GM23248 (cell line): ENCODE measurements at places on chromosomes 7 and 10.

DNA sequence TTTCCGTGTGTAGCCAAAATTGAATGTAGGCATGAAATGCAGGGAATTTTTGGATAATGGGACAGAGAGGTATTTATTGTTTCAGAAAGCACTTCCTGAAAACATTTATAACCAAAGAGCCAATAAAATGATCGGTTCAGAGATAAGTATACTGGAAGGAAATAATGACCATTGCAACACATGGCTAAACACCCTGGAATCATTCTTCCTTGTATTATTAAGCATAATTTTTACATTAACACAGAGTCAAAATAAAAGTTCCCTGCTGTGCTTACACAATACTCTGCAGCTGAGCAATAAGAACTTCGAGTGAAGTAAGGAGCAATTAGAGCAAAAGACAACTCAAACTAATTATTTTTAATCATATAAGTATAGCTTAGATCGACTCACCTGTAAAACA is 648.3 kb downstream of the TNS3 start:
- peak; percentile 71 for DNase-seq

DNA sequence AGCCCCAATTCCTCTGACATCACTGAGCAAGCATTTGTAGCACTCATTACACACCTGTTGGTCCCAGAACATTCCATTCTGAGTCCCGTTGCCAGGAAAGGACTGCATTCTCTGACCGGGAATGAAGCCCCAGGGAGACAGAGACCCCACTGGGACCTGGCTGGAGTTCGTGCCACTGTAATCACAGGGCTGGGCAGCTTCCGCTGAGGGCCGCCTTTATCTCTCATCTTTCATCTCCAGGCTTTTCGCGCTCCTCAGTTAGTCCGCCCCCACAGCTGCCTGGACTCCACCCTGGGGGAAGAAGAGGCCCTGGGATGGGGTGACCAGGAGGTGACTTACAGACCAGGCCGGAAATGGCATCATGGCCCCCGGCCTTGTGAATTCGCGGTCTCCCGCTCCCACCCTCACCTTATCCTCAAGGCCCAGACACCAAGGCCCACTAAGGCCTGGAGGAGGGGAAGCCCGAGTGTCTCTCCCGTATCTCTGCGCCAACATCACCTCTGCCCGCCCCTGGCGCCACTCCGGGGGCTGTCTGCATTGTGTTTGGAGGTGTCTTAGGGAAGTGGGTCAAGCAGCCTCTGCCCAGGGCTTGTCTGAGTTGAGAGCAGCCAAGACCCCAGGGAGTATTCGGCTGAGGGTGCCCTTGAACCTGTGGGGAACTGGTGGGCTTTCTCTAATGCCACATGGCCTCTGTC is 75.4 kb downstream of the PROSER2 start:
- no peak for DNase-seq

GRCh38 chr7:28041508-28042314 is 138.9 kb downstream of the JAZF1 start:
- peak; percentile 93 for DNase-seq

- no peak for DNase-seq
Measured at GRCh38 chr7:29454464-29454863, 109.2 kb upstream of the PRR15 start.

DNA sequence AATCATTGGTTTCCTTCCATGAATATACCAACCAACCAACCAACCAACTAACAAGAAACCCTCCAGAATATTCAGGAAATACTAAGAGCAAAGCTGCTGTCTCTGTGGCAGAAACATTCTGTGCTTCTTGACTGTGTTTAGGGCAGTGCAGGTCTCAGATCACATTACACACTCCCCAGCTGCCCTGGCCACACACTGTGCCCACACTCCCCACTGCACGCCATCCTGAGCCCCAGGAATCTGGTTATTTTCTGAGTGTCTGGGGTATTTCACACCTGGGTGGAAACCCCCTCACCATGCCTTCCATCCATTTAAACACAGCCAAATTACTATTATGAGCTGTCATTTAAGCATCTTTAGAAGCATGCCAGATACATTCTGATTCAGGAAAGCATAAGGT is 183.7 kb upstream of the ANK3 start:
- peak; percentile 3 for DNase-seq

DNA sequence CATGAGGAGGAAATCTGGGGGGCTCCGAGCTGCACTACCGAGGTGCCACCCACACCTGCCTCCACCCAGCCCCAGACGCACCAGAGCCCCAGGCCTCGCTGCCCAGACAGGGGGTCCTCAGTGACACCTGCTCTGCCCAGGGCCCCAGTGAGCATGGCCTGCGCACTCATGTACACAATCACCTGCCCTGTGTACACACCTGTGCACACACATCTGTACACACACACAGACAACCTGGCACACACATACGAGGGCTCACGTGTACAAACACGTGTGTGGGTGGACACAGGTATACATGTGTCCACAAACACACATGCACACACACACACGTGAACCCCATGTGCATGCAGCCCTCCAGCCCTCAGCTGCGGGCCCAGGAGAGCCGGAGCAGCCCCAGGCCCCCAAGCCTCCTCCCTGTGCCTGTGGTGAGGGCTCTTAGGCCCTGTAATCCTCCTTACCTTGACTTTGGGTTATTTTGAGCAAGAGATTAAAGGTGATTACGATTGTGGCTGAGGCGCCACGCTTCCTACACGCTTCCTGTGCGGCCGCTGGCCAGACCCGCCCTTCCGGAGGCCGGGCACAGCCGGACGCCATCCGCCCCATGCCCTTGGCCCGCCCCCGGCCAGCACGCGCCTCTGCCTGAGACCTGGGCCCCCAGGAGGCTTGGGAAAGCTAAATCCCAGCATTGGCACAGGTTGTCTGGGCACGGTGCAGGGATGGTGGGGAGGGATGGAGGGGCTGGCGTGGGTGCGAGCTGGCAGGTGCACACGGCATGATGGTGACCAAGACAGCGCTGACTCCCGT is 71.9 kb downstream of the ELFN1 start:
- no peak for DNase-seq

- DNase-seq: no peak
Measured at GRCh38 chr7:155032978-155033377, 30.1 kb upstream of the PAXIP1 start.

GRCh38 chr7:18109762-18110161 is 82.1 kb upstream of the PRPS1L1 start:
- no peak for DNase-seq

GRCh38 chr10:60175441-60175971 is 214.2 kb downstream of the ANK3 start:
- DNase-seq: peak; percentile 13

DNA sequence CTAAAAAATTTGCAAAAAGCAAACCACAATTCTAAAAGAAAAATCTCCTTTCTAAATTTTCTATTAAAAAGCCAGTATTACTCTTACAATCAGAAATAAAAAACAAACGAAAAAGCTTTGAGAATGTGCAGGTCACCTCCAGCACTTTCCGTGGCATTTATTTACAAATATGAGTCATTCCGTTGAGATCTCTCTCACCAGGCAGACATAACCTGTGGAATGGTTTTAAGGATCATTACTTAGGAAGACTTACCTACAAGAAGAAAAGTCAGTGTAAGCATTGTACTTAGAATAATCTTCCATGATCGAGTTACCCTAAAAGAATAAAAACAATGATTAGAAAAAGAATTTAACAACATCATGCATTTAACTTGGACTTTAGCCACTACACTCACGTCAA is 3.3 kb downstream of the SUN3 start:
- no peak for DNase-seq

DNA sequence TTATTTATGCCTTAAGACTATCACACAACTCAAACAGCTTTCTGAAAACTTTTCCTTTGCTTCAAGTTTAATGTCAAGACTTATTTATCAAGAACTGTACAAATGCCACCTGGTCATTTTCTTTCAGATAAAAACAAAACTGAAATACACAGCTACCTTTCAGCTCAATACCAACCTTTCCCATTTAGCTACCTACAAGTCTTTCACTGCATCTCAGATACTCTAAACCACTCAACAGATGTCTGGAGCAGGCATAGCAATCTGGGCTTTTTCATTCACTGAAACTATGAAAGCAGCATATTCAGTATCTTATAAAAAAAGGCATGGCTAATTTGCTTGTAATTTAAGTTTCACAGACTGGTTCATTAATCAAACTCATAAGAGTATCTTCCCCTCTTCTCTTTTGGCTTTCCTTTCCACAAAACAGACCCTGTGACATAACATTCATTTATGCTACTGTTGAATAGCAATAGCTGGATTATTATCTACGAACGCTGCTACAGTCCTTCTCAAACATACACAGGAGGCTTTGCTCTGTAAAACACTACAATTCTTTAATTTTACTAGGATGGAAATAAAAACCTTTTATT is 8.2 kb downstream of the TRA2A start:
- no peak for DNase-seq

- no peak for DNase-seq
Measured at GRCh38 chr7:119660080-119660479, 612.9 kb upstream of the KCND2 start.

- no peak for DNase-seq
Measured at GRCh38 chr10:129038522-129038921, 428.5 kb upstream of the MGMT start.

- peak; percentile 73 for DNase-seq
Measured at GRCh38 chr10:128875956-128876736, 590.9 kb upstream of the MGMT start.

GRCh38 chr10:106044503-106044902 is 1120.0 kb downstream of the SORCS1 start:
- no peak for DNase-seq

DNA sequence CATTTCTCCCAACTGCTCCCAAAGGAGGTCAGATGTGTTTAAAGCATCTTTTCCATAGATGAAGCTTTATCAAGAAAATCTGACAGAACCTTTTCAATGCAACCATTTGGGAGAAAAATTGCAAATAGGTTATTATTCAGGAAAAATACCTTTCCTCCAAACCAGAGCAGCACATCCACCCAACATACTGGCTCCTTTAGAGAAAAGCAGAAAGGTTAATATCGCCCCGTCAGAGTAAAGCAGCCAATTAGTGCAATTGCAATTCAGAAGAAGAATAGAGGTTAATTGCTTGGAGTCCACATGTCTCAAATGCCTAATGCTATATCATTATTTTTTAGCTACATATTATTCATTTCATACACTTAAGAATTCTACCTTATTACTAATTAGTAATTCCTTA is 48.9 kb upstream of the HSPA12A start:
- no peak for DNase-seq

GRCh38 chr10:43809211-43809930 is 160.7 kb upstream of the ZNF32 start:
- DNase-seq: peak; percentile 94

GRCh38 chr10:25907261-25907660 is 26.8 kb upstream of the MYO3A start:
- no peak for DNase-seq

DNA sequence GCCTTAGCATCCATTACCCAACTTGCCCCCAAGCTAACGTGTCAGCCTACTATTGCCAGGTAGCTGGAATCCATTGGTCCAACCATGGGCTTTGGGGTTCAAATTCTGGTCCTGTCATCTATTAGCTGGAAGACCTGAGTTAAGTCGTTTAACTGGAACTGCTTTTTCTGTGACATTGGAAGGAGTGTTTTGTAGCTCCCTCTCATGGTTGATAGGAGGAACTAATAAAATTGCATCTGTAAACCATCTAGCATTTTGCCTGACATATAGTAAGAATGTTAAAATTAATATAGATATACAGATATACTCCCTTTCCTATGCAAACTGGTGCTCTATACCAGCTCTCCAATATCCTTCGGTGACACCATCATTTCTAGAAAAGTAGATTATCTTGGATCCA is 23.8 kb upstream of the SLF2 start:
- DNase-seq: peak; percentile 31

GRCh38 chr7:120421151-120421651 is 148.2 kb downstream of the KCND2 start:
- DNase-seq: no peak

- DNase-seq: no peak
Measured at GRCh38 chr10:19168584-19168983, 120.0 kb downstream of the MALRD1 start.

- DNase-seq: no peak
Measured at GRCh38 chr10:93968540-93968945, 25.2 kb upstream of the PLCE1 start.

- DNase-seq: peak; percentile 81
Measured at GRCh38 chr10:35420044-35420443, 83.7 kb downstream of the CCNY start.

DNA sequence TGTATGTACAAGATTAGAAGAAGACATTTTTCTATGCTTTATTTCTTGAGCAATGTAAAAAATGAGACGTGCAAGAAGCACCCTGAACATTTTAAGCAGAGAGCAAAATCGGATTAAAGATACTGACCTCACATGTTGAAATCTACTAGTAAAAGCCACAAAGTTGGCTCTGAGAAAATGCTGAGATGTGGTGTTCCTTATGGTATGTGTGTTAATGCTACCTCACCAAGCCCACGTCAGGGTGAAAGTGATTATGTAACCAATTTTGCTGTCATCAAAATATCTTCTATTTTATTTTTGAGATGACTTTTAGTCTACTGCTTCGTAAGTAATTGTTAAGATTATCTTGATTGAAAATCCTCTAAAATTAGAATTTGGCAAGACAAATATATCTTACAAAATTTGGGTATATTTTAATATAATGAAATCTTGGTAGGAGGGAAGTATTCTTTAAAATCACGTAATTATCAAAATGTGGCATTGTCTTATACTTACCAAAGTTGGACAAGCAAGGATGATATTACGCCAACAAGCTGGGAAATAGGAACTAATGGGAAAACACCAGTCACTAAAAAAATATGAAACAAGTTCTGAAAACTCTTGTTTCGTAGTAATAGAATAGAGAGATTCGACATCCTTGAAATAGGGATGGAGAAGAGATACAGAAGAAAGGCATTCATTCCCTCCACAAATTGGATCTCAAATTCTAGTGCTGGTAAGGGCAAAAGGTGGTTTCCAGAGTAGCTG is 5.8 kb downstream of the ADO start:
- DNase-seq: no peak

DNA sequence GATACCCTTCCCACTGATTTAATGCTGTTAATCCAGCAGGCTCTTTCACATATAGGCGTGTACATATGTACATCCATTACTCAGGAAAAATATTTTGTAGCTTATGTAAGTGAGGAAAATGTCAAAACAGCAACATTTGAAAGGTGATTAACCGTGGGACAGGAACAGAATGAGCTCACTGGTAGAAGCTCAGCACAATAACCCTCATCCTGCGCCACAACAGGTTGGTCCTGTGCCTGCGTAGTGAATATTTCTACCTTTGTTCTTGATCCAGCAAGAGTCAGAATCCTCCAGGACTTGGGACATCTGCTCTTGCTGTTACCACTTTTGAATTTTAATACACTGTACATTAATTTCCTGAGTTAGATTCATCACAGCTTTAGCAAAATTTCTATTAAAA is 359.4 kb downstream of the THSD7A start:
- no peak for DNase-seq

DNA sequence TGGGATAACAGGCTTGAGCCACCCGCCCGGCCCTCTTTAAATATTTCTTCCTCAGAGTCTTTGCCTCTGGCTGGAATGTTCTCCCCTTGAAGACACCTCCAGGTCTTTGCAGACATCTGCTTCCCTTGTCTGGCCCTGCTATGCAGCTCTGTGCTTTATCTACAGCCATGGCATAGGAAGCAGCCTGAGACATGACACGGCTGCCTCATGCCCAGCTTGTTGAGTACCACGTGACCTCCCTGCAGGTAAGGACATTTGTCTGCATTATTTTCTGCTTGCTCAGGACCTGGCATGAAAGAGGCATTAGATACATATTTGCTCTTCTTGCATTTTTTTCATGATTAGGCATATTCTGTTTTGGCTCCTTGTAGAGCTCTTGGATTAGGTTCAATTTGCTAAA is 113.8 kb upstream of the KLF6 start:
- DNase-seq: no peak
